ENCODE measurements at places on chromosomes 6 and 20.
A peak's percentile ranks its signal among the peaks of the same experiment; 100 is the strongest.

DNA sequence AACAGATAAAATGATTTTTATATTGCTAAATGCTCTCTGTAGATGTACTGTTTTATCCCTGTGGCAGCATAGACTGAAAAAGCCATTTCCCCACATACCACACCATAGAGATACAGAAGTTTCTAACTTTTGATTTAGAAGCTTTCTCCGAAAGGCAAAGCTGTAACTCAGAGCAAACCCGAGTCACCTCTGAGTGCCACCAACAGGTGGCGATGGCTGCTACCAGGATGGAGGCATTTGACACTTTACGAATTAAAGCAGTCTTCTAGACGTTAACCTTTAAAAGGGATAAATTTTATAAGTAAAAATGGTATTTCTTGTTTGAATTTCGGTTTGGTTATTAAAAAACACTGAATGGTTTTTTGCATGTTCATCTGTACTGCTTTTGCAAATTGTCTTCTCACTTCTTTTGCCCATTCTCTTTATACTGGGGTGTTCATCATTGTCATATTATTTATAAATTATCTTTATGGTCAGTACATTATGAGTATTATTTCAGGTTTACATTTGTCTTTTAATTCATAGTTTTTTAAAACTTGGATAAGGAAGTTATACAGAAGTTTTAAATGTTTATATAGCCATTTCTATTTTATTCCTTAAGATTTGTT, 201.0 kb upstream of the CEP162 start:
- DNase-seq, result peak; percentile 68

- peak; percentile 68 for DNase-seq
Measured at GRCh38 chr6:53793318-53794136, 1.3 kb upstream of the LRRC1 start.

GRCh38 chr6:131924881-131925474, 26.2 kb downstream of the CCN2 start:
- peak; percentile 74 for DNase-seq

- peak; percentile 96 for DNase-seq
Measured at GRCh38 chr6:128655978-128656498, 135.6 kb upstream of the PTPRK start.

DNA sequence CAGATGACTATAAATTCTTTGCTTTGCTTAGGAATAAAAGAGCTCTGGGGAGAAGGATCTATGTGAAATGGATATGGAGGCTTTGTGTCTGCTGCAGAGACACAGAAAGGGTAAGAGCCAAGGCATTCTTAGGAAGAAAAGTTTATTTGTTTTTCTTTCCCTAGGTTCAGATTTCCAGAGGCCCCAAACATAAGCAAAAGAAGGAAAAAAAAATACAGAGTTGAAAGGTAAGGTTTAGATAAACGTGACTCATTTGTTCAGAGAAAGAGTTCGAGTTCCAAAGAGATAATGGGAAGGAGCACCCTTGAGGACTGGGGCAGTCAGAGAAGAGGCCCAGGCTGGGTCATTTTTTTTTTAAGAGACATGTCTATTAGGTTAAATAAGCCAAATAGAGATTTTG, 27.4 kb upstream of the BMP5 start:
- DNase-seq, result peak; percentile 22

GRCh38 chr6:51663525-51663924, 423.9 kb downstream of the PKHD1 start:
- no peak for DNase-seq

DNA sequence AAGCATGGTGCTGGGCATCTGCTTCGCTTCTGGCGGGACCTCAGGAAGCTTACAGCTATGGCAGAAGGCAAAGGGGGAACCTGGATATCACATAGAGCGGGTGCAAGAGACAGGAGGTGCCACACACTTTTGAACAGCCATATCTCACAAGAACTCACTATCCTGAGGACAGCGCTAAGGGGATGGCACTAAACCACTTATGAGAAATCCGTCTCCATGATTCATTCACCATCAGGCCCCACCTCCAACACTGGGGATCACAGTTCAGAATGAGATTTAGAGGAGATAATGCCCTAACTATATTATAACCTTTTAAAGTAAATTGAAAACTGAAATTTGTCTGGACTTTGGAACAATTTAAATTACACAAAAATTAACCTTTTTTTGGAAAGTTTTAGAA, 37.8 kb upstream of the SUMO4 start:
- DNase-seq, result peak; percentile 15

- no peak for DNase-seq
Measured at GRCh38 chr20:21512634-21513180, 1.2 kb downstream of the NKX2-2 start.

- no peak for DNase-seq
Measured at GRCh38 chr6:43432009-43432945, 4.9 kb downstream of the ABCC10 start.

- no peak for DNase-seq
Measured at GRCh38 chr6:63236398-63236817, 25.1 kb downstream of the FKBP1C start.

GRCh38 chr20:44087051-44087856, 99.7 kb downstream of the JPH2 start:
- DNase-seq, result no peak

- DNase-seq, result peak; percentile 68
Measured at GRCh38 chr6:36979347-36979742, 6.7 kb downstream of the MTCH1 start.

- DNase-seq, result no peak
Measured at GRCh38 chr6:168574699-168575195, 133.8 kb downstream of the SMOC2 start.

DNA sequence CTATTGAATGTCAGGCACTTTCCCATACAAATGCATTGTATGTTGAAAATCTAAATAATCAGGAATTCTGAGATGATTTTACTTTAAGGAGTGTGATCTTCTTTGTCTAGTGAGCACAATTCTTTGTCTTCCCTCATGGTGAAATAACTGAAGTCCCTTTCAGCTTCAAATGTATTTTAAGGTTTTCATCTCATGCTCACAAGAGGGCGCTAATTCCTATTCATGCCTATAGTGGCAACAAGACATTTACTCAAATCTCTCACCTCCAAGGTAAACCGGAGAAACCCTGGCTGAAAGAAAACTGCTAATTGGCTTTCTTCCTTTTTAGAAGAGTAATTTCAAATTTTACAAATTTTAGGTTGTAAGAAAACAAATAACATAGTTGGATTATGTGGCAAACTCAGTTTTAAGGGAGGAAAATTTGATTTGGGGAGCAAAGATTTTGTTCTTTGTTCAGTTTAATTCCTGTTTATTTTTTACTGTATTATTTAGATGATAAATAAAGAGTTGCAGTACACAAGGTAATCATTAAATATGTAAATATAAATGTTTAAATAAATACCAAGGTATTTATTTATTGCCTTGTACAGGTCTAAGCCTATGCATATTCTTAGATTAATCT, 69.1 kb downstream of the SLC35F1 start:
- DNase-seq, result peak; percentile 32

DNA sequence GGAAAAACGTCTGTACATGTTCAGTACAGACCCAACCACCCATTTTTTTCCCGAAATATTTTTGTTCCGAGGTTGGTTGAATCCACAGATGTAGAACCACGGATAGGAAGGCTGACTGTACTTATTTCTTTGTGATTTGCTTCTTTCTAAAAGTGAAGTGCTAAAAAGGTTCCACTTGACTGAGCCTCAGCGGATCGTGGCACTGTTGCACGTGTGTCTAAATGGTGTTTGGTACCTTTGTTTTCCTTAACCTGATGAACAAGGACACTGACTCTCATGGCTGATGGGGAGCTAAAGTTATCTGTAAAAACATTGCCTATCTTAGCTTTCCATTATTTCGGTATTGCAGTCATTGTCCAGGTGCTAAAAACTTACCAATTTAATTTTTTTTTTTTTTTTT, 6.2 kb downstream of the BPHL start:
- no peak for DNase-seq

GRCh38 chr20:53959911-53960578, 110.3 kb downstream of the BCAS1 start:
- DNase-seq, result no peak

GRCh38 chr6:53746442-53747103, 48.2 kb upstream of the LRRC1 start:
- DNase-seq, result no peak

- no peak for DNase-seq
Measured at GRCh38 chr6:90691823-90692222, 105.0 kb upstream of the MAP3K7 start.

Data from EH (cell line).